ENCODE measurements at places on chromosomes 7 and 10.

- DNase-seq: no peak
These were observed 187.8 kb downstream of the NPSR1 start for GRCh38 chr7:34845666-34846361.

- DNase-seq: peak; percentile 38
These were observed 41.5 kb upstream of the SLC39A12 start for GRCh38 chr10:17910125-17910789.

DNA sequence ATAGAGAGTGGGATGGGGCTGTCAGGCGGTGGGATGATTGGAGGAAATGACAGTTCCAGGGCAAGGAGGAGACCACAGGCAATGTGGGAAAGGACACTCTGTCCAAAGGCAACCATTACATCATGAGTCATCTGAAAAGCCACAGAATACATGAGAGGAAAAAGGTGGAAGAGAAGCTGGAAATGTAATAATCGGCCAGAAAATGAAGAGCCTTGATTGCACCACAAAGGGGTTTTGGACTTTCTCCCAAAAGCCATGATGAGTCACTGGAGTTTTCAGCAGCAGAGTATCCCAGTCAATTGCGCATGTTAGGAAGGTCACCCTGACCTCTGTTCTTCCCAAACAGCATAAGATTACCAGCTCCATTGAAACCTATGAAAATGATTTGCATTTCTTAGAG lies 222.0 kb downstream of the LHFPL3 start:
- DNase-seq: no peak

DNA sequence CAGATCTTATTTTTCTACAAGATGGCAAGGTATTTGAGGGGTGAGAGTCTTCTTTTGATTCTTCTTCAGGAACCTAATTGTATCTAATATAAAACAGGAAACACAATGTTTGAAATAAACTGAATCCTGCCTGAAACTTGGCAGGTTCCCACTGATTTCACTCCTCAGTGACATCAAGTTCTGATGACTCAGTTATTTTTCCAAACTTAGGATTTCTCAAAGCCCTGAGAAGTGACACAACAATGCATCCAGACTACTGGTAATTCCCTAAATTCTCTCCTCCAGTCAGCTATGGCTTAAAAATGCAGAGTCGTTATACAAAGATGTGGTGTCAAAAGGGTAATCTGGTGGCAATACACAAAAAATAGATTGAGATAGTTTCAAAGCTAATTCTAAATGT lies 80.9 kb downstream of the ABLIM1 start:
- no peak for DNase-seq

GRCh38 chr7:30692882-30693281 lies 10.6 kb upstream of the CRHR2 start:
- no peak for DNase-seq

DNA sequence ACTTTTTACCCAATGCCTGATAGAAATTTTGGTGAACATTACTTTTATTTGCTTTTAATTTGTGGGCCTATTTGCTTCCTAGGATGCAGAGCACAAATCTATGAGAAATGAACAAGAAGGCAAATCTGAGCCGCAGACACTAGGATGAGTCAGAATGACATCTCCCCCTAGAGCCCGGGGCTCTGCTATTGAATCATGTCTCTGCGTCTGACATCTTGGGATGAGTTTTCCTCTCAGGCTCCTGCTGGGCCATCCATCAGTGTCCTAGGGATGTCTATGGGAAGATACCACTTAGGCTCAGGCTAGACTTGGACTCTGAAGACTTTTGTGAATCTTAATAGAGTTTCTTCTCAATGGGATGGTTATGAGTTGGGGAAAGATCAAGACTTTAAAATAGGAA lies 157.3 kb upstream of the MTPN start:
- no peak for DNase-seq

GRCh38 chr10:44828508-44829142 lies 82.5 kb upstream of the TMEM72 start:
- DNase-seq: no peak

DNA sequence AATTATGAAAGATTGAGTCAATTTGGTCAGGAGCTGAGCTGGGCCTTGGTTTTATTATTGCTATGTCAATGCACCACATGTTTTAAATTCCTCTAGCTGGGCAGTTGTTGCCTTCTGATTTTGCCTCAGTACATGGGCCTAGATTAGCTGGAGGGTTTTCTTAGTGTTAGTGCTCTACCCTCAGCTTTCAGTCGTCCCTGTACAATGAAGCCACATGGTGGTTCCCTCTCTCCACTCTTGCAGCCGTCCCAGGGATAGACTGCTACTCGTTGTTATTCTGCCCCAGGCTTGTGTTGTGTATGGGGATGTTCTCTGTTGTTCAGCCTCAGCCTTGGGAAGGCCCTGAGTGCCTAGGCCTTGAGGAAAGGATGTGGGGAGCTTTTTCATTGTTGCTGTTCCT lies 37.0 kb downstream of the NHLRC2 start:
- no peak for DNase-seq

DNA sequence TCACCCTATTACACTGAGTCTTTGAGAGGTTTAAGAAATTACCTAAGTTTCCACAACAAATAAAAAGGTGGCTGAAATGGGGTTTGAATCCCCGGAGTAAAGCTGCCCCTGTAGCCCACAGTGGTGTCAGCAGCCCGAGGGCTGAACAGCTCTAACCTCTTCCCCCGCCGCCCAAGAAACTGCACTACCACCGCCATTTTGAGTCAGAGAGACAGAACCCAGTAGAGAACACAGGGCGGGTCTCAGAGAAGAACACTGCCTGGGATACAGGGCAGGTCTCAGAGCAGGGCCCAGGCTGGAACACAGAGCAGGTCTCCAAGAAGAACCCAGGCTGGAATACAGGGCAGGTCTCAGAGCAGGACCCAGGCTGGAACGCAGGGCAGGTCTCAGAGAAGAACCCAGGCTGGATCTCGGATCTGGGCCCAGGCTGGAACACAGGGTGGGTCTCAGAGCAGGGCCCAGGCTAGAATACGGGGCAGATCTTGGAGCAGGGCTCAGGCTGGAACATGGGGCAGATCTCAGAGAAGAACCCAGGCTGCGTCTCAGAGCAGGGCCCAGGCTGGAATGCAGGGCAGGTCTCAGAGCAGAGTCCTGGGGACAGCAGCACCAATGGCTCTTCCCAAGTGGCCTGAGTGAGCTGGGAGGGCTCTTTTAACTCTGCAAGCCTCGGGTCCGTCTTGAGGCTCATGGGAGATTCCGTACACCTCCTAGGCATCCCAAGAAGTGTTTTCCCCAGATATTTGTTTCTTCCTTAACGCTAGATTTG lies 85.9 kb upstream of the LANCL2 start:
- no peak for DNase-seq
